ENCODE measurements at places on chromosomes 2 and 18. TPM values are rescaled to one million over a fixed set of nuclear protein-coding genes. Genes with fewer than 3 reads are reported as not detected.

LHCGR gene
- not detected for total RNA-seq

DNA sequence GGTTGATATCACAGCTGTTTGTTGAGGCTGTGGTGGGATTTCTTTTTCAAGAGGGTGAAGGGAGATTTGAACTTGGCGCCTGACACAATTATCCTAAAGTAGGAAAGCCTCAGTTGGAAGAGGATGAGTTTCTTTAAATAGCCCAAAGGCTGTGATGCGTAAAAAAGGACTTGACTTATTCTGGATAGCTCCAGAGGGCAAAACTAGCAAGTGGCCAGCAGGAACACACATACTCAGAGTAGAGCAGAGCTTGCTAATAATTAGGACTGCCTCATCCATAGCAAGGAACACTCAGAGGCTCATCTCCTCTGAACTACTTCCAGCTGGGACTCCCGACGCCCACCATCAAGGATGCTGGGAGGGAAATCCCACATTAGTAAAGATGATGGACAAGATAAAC, 74.0 kb downstream of the AFF3 start:
- no peaks in the 10 kb centered on the region for H3K27me3 ChIP-seq
- peaks cover 2% of the 10 kb centered on the region for H3K36me3 ChIP-seq
- H3K27ac ChIP-seq, result no peak overlapping the region
- H3K4me3 ChIP-seq, result no peak overlapping the region

FSIP2 gene
- 0.14 TPM for total RNA-seq

DNA sequence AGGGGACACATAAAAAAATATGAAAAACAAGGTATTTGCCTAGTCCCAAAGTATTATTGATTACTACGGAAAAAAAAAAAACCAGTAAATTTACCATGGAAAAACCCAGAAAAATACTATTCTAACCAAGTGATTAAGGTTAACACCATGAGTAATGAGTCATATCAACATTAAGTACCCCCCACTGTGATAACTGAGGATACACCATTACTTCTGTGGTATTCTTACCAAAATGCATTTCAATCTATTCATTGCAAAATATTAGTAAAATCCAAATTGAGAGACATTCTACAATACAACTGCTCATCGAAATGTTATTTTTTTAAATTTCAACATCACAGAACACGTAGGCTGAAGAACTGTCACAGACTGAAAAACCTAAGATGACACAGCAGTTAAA, 669.8 kb downstream of the ZEB2 start:
- no peak for DNase-seq
- peaks cover 45% of the 10 kb centered on the region for H3K27me3 ChIP-seq
- no peaks in the 10 kb centered on the region for H3K4me1 ChIP-seq
